ENCODE measurements at places on chromosomes 3 and 15. TPM values are rescaled to one million over a fixed set of nuclear protein-coding genes. Genes with fewer than 3 reads are reported as not detected.

GRCh38 chr15:31021067-31021665 is 29.7 kb upstream of the MTMR10 start:
- DNase-seq: no peak

TPM1 gene
- 9.4 TPM for total RNA-seq

DNA sequence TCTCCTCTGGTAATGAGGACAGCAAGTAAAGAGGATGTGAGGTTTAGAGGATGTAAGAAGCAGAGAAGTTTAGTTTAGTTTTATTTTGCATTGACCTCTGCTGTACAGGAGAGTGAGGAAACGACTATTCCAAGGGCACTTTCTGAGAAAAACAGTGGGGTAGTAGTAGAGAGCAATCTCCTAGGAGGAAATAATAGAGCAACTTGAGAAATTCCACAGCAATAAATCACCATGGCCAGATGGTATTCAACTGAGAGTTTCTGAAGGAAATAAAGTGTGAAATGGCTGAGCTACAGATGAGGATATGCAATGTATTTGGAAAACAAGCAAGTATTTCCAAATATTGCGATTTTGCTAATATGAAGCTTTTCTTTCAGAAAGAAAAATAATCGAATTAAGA is 118.9 kb downstream of the DPH6 start:
- no peak for DNase-seq

PARP14 gene
- total RNA-seq: 41.3 TPM

- DNase-seq: no peak
Measured at GRCh38 chr3:61796088-61796680, 234.8 kb downstream of the PTPRG start.

GRCh38 chr15:33374226-33374914 is 63.6 kb downstream of the RYR3 start:
- DNase-seq: no peak

RPS27L gene
- 221 TPM for total RNA-seq

- no peak for DNase-seq
Measured at GRCh38 chr3:129695230-129695629, 88.8 kb upstream of the PLXND1 start.

GRCh38 chr15:93138681-93139250 is 49.8 kb upstream of the RGMA start:
- no peak for DNase-seq

DNA sequence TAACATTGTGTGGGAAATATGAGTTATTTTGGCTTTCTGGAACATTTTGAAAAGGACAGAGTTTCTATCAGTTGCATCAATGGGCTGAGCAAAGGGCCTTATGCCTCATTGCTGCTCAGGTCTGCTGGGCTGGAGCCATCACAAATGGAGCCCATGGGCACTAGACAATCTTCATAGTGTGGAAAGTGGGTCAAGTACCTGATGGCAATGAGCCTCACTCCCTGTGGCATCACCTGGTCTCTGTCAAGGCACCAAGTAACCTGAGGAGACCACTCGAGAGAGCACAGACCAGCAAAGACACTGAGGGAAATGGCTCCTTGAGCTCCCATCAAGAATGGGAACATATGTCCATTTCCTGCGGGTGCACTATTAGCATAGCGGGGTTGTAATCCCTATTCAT is 96.7 kb upstream of the PPP2R3A start:
- no peak for DNase-seq

DNA sequence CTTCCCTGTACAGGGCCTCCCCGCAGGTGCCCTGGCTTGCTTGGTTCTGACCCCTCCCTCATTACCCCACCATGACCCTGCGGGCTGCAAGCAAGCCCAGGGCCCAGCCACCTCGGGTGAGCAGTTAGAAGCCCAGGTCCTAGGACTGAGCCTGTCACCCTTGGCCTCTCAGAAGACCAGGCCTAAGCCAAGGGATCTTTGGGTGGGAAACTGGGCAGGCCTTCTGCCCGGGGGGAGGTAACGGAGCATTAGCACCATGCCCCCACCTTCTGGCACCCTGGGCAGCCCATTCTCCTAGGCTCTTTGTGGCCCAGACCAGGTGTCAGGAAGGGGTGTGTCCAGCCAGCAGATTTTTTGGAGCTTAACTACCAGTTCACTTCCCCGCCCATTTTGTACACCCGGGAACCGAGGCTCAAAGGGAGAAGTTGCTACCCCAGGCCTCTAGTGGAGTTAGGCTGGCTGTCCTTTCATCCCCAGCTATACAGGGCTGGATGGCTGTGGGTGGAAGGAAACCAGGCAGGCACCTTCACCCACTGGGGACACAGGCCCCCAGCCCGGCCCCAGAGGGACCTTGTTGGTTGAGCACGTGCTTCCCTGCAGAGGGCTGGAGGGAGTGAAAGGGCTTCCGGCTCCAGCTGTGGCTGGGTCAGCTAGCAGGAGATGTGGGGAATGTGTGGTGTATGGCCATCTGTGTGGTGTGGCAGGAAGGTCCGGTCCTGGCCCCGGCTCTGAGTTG is 1.4 kb downstream of the CSK start:
- DNase-seq: no peak

DNA sequence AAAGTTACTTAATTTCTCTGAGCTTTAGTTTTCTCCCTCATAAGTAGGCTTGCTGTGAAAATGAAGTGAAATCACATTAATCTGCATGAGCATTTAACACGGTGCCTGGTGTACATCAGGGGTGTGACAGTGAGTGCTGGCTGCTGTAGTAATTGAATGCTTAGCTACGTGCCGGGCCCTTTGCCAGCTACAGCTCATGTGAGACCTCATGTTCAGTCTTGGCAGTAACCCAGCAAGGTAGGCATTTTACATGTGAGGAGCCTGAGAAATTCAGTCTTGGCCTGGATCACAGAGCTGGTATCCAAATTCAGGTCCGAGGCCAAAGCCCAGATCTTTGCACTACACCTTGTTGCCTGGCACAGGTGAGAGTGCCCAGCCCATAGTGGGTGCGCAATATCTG is 9.1 kb downstream of the GHRL start:
- DNase-seq: no peak

CPB1 gene
- not detected for total RNA-seq

THPO gene
- not detected for total RNA-seq

ITGB5 gene
- 3.3 TPM for total RNA-seq

DNA sequence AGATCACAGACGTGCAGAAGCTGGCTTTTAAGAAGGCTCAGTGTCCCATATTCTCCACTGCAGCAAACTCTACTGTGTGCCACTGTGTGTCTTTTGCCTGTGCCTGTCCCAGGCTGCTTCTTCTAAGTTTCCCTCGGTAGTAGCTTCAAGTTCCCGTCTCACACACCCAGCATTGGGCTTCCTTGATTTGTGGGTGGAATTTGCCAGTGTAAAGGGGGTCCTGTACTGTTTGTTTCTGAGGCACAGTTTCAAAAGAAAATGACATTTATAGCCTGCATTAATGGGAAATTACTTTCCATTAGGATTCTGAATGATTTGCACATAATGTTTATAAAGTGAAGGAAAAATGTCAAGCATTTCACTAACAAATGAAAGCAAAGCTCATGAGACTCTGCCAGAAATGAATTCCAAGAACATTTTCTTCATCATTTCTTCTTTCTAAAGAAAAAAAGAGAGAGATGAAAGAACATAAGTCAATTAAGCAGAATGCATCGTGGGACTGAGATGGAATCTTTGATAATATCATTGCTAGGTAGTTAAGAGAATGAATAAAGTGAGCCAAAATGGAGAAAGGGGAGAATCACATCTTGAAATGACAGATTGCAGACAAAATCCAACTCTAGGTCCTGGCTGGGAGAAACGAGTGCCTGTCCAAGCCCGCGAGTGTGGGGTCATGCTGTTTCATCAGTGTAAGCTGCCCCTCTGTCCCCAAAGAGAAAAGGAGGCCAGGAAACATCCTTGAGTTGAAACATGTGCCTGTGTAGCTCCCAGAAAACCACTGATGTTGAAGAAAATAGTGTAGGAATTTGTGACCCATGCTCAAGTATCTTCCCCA is 48.6 kb upstream of the ADAMTSL3 start:
- DNase-seq: no peak

ASB14 gene
- total RNA-seq: not detected

CD96 gene
- total RNA-seq: 69.1 TPM

GOLGA8J gene
- 0.11 TPM for total RNA-seq

- no peak for DNase-seq
Measured at GRCh38 chr15:34883633-34884032, 85.9 kb downstream of the AQR start.

GRCh38 chr15:47711655-47712054 is 5.7 kb upstream of the SEMA6D start:
- DNase-seq: no peak

ZNF502 gene
- 1.7 TPM for total RNA-seq

DNA sequence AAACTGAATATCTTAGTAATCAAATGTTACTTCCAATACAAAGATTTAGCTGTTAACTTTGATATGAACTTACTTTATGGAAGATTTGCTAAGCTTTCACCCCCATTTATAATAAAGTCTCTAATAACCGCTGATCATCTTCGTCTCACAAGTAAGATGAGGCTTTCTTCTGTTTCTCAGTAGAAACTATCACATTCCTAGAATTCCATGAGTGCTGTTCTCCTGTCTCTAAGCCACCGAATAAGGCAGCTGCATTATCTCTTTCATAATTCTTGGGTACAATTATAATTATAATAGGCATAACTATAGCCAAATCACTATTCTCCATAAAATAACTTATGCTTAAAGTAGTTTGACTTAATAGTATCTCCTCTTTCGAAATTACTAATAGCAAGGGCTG is 18.3 kb upstream of the SETMAR start:
- DNase-seq: no peak

DNA sequence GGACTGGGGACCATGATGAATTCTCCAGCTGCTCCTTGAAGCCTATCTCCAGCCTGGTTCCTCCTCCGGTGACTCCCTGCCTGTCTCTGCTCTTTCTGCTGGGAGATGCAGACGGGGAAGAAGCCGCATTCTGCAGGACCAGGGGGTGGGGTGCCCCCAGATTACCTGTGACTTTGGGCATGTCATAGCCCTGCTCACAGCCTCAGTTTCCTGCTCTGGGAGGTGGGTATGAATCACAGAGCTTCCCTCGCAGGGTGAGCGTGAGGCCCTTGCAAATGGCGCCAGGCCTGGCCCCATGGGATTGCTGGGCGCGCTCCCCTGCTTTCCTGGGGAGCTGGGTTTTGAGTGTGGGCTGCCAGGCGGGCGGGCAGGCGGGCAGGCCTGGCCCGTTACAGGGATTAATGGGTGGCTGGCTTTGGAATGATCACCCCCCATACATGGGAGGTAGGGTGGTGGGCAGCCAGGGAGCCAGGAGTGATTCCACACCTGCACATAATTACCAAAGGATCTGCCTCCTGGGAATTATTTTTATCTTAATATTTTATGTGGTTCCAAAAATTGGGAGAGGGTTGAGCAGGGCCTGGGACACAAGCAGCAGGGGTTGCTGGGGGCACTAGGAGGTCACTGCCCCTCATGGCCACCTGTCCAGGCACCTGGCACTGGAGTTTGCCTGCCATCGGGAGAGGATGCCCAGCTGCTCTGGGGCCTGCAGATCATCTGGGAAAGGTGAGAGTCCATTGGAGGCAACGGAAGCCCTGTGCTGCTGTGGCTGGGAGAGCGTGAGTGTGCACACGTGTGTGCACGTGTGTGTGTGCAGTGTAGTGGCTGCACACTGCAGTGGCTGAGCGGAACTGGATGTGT is 106.8 kb downstream of the WNT7A start:
- DNase-seq: no peak

- DNase-seq: no peak
Measured at GRCh38 chr3:140816372-140817195, 125.1 kb upstream of the SLC25A36 start.

DNA sequence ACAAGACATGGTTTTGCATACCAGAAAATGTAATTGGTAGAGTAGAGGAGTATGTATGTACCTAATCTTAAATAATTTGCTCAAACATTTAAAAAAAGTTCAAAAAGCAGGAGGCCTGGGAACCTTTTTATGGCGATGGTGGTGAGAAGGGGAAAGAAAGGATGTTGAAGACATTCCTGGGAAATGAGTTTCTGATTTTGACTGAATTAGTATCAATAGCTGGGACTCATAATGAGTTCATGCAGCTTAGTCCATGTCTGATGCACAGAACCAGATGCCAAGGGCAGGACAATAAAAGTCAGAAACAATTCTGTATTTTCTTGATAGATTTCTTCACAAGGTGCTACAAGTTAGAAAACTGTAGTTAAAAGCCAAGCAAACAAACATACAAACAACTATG is 395.3 kb downstream of the GAP43 start:
- no peak for DNase-seq

DNA sequence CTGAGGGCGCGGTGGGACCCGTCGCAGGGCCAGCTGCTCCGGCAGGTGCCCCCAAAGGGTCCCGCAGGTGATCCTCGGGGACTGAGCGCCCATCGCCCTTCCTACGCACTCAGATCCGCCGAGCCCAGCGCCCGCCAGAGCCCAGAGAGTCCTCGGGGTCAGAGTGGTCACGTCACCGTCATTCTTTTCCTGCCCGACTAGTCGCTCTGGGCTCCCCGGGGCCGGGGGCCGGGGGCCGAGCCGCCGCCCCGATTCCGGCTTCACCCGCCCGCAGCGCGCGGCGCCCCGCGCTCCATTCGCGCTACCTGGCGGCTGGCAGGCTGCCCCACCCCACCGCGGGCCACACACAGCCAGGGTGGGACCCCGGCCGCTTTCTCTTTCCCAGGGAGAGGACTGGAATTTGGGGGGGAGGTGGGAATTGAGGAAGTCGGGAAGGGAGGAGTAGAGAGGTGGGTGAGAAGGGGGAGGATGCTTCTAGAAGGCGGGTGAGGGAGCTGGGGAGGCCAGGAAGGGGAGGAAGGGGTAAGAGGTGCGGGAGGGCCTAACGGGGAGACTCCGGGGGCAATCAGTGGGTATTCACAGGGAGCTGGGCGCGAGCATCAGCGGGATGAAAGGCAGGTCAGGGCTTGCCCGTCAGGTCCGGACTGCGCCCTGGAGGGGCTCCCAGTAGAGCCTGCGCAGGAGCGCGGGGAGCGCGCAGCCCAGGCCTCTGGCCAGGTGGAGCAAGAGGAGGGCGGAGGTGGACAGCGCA is 36.1 kb upstream of the EPHB3 start:
- peak; percentile 32 for DNase-seq

ELL3 gene
- 1.8 TPM for total RNA-seq

DNA sequence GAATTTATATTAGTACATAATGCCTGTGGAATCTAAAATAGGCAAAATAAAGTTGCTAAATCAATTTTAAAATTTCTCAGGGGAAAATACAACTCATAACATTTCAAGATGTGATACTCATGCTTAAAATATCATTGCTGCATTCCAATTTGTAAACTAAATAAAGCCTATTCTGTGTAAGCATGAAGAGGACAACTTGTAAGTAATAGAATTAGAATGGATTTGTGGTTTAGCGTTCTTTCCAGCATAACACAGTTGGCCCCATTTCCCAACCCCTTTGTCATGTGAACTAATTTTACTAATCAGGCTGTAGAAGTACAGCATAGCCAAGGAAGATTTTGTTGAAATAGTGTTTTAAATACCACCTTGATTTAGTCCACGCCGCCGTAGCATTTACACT is 437.2 kb downstream of the SI start:
- DNase-seq: no peak
